ENCODE measurements at places on chromosomes 16 and 17. TPM values are rescaled to one million over a fixed set of nuclear protein-coding genes. Genes with fewer than 3 reads are reported as not detected.

CD300LB gene
- 0.08 TPM for total RNA-seq

COX10 gene
- total RNA-seq: 7.8 TPM

GPR139 gene
- not detected for total RNA-seq

GRAPL gene
- total RNA-seq: 3.0 TPM

ABCA3 gene
- total RNA-seq: 1.9 TPM

DOC2B gene
- 0.68 TPM for total RNA-seq
